ENCODE measurements at places on chromosomes 1 and 21. TPM values are rescaled to one million over a fixed set of nuclear protein-coding genes. Genes with fewer than 3 reads are reported as not detected.

Gene FOXD2
- total RNA-seq = not detected

Gene PER3
- total RNA-seq = 3.8 TPM

Gene NUP133
- total RNA-seq = 22.8 TPM

Gene ARHGAP30
- total RNA-seq = not detected

Gene CDC7
- total RNA-seq = 6.4 TPM

Gene HPDL
- 1.3 TPM for total RNA-seq

Gene CRP
- total RNA-seq = not detected

Data from epithelial cell of alveolus of lung (primary cell).